ENCODE measurements at places on chromosomes 12 and 14.

- peak; percentile 93 for DNase-seq
Observed at GRCh38 chr14:21308479-21309237, 28.8 kb downstream of the RPGRIP1 start.

DNA sequence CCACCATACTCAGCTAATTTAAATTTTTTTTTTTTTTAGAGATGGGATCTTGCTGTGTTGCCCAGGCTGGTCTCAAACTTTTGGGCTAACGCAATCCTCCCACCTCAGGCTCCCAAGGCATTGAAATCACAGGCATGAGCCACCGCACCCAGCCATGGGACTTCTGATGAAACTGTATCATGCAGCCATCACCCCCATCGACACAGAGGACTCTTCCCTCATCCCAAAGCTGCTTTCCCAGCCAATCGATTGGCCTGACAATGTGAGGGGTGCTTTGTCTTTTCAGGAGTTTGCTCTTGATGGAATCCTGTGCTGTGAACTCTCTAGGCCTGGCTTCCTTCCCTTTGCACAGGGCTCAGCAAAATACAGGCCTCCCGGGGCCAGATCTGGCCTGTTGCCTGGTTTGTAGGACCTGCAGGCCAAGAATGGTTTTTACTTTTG is 59.6 kb upstream of the NCOR2 start:
- no peak for DNase-seq

- no peak for DNase-seq
Observed at GRCh38 chr12:104565606-104566243, 109.0 kb downstream of the CHST11 start.

GRCh38 chr14:75702122-75702521 is 41.1 kb downstream of the TTLL5 start:
- DNase-seq = no peak

DNA sequence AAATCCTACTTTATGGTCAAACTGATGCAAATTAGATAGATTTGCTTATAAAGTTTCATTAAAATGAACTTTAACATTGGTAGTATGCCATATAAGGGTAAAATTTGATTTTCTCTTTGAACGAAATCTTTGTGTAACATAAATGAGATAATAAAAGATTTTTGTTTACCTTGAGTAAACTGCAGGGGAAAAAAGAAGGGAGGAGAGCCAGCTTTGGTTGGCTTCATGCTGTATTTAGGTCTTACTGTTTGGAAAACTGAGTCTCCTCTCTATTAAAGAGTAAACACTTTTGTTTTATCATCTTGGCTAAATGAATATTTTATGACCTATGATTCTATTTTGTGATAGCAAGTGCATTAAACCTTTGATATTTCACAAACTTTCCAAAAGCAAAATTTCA is 267.6 kb downstream of the IPO8 start:
- DNase-seq = no peak

DNA sequence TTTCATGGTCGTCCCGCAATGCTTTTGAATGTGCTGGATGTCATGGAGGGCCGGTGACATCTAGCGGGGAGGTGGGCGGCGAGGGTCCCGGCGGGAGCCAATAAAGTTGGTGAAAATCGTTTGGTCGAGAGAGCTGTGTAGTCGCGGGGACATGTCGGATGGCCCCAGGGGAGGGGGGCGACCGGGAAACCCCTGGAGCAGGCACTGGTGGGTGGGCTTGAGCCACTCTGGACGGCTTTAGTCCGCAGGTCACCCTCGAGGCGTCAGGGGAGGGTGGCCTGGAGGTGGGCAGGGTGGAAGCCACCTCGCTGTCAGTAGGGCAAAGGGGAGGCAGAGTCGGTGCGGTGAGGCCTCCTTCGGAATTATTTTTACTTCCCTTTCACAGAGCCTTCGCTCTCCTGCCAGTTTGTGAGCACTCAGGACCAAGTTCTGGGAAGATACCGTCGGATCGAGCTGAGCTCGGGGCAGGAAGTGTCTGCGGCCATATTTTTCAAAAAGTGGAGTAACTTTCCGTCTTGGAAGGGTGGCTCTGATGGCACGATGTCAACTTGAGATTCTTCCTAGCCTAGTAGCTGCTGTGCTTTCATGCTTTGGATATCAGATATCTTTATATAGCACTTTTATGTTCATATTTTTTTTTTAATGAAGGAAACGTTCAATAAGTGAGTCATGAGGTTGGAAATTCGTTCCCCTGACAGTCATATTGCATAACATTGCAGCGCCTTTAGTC is 28.2 kb downstream of the WBP11 start:
- DNase-seq = peak; percentile 42

- DNase-seq = peak; percentile 3
Observed at GRCh38 chr12:77686760-77687159, 143.9 kb upstream of the NAV3 start.

- DNase-seq = no peak
Observed at GRCh38 chr12:77433799-77434198, 368.4 kb upstream of the E2F7 start.

DNA sequence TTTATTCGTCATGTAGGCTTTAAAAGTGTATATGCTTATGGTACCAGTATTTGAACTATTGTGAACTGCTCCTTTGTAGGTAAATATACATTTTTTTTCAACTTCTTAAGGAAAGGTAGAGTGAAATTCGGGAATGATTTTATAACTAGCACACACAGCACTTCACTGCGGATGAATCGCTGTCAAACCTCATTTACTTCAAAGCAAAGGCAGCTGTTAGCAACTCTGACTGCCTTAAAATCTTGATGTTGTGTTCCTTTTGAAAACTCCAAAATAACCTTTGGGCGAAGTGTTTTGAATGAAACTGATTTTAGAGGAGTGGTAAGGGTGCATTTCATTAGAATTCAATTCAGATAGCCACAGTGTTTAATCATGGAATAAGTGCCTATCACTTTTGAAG is 95.8 kb downstream of the GLT1D1 start:
- no peak for DNase-seq

- no peak for DNase-seq
Observed at GRCh38 chr14:74015963-74016362, 3.1 kb downstream of the ENTPD5 start.

DNA sequence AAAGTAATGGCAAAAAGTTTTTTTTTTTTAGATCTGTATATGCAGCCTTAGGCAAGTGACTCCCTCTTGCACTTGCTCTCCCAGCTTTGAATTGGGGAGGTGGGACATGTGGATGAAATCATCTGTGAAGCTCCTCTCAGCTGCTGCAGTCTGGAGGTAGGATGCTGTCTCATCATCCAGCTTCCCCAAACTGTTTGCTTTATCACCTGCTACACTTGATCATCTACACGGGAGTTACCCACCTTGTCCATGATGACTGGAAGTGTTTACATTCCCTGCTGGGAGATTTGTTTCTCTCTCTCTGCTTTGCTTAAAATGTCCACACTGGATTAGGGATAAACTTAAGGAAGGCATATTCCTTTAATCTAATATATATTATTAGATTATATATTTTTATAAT is 8.5 kb upstream of the FGF23 start:
- DNase-seq = no peak

DNA sequence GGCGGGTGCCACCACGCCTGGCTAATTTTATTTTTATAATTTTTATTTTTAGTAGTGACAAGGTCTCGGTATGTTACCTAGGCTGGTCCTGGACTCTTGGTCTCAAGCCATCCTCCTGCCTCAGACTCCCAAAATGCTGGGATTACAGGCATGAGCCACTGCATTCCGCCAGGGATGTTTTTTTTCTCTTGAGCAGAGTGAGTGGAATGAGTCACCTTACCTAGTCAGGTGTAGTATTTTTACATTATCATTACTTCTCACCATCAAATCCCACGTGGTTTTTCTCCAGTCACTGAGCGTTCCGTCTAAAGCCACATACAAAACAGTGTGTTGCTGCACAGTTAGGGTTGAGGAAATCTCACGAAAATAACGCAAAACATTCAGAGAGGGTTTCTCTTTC is 870 bp upstream of the TBPL2 start:
- no peak for DNase-seq

- no peak for DNase-seq
Observed at GRCh38 chr12:388541-389141, 479 bp downstream of the KDM5A start.

GRCh38 chr12:123398550-123399254 is 14.8 kb downstream of the KMT5A start:
- no peak for DNase-seq

DNA sequence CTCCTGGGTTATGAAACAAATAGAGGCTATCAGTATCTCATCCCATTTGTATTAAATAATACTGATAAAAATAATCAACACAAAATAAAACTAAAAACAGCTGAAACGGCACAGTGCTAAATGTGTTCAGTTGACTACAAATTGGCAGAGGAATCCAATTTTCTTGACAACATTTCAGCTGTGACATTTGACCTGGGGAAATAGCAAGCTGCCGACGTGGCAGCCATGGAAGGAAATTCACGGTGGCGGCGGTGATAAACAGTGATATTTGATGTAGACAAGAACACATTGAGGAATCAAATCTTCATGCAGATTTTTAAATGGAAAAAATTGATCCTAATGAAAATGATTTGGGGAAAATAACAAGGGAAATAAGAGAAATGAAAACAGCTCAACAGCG is 159.1 kb upstream of the RTL1 start:
- DNase-seq = no peak

GRCh38 chr14:65392296-65392695 is 20.2 kb upstream of the FUT8 start:
- peak; percentile 34 for DNase-seq

DNA sequence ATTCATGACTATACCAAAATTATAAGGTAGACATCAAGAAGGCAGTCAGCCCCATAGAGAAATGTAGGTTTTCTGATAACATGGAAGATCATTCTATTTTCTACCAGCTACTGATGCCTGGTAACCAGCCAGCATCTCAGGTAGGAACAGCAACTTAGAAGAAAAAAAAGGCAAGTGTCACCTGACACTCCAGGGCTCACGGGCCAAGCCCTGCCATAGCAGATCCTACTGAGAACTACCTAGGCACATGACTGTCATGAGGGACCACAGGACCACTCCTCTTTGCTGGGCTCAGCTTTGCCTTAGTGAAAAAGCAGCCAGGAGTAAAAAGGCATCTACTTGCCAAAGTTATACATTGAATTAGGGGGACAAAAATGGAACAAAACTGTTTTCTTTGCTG is 33.4 kb downstream of the CORO1C start:
- DNase-seq = no peak

GRCh38 chr14:35934499-35934898 is 108.4 kb downstream of the BRMS1L start:
- DNase-seq = no peak

DNA sequence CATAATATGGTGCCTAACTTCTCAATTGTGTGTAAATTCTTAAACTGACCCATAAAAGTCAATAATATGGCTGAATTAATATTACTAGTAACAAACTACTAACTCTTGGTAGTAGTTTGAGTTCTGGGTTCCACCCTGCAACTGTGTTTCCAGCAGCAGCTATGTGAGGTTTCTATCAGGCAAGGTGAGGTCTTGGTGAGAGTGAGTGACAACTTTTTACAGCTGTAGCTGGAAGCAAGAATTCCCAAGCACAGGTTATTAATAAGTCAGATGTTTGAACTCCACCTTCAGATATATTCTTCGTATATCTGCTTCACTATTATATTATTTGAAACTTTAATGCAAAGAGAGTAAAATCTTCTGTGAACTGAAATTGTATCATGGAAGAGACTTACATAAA is 43.8 kb downstream of the MAP4K5 start:
- DNase-seq = no peak

- DNase-seq = no peak
Observed at GRCh38 chr14:94382716-94383596, 5.4 kb downstream of the SERPINA1 start.

- DNase-seq = no peak
Observed at GRCh38 chr12:132300789-132301722, 28.3 kb downstream of the GALNT9 start.

DNA sequence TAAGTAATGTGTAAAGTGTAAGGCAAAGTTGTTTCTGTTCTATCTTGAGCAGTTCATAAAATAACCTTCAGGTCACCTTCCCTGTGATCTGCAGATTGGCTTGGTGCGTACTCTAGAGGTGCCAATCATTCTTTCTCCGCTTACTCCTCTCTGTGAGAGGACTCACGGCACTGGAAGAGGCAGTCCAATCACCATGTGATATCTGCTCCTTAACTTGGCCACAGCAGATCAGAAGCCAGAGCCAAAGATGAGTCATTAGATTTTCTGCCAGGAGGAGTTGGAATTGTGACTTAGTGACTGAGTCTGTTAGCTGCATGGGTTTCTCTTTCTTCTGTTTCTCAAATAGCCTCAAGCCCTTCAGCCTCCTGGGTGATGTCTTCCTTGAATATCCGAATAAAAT is 165.5 kb downstream of the SLC41A2 start:
- no peak for DNase-seq

DNA sequence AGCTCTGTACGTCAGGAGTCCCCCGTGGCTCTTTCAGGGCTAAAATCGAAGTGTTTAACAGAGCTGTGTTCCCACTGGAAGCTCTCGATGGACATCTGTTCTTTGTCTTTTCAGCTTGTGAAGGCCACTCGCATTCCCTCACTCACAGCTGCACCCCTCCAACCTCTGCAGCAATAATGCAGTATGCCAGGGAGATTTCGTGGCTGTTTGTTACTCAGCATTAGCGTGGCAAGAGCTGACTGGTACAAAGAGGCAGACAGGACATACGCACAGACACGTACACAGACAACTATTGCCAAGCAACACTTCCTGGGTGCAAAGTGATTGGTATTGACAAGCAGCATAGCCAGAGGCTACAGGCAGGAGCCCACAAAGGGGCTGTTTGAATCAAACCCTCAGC is 11.8 kb upstream of the FBXO21 start:
- no peak for DNase-seq

GRCh38 chr14:62138593-62138992 is 376.4 kb downstream of the SNAPC1 start:
- no peak for DNase-seq

Data from hematopoietic multipotent progenitor cell (in vitro differentiated cells).